Left forelimb (tissue), 1 donor: ENCODE measurements at places on chromosomes 11 and 22.

DNA sequence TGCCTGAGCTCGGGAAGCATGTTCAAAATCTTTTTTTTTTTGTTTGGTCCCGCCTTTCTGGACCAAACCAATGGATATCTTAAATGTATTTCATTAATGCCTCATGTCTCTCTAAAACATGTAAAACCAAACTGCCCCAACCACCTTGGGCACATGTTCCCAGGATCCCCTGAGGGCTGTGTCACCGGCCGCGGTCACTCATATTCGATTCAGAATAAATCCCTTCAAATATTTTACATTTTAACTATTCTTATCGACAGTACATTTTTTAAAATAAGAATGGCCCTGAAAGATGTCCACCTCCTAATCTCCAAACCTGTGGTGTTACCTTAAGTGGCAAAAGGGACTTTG, 2.1 kb downstream of the RNH1 start:
- no peak for DNase-seq

DNA sequence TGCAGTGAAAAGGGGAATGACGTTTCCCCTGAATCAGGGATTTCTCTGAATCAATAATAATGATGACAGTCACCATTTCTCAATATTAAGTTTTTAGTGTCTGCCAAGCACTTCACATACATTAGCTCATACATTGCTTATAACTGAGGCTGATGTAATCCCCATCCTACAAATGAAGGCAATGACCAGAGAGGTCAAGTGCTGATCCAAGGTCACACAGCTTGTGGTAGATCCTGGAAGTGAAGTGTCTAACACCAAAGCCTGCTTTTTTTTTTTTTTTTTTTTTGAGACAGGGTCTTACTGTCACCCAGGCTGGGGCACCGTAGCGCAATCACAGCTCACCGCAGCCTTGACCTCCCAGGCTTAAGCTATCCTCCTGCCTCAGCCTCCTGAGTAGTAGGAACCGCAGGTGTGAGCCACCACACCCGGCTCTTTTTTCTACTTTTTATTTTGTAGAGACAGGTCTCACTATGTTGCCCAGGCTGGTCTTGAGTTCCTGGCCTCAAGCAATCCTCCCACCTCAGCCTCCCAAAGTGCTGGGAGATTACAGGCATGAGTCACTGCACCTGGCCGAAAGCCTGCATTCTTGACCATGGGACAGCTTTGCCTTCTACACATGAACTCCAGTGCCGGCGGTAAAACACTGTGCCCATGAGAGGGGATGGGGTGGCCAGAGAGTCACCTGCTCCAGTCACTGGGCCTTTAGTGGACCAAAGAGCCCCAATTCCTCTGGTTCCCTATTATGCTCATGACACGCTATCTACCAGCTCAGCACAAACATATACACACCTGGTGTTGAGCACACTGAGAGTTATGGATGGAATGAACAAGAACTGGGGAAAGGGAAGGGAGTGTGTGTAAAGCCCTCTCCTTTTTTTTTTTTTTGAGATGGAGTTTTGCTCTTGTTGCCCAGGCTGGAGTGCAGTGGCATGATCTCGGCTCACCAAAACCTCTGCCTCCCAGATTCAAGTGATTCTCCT, 17.4 kb downstream of the ARHGAP1 start:
- DNase-seq, result no peak

DNA sequence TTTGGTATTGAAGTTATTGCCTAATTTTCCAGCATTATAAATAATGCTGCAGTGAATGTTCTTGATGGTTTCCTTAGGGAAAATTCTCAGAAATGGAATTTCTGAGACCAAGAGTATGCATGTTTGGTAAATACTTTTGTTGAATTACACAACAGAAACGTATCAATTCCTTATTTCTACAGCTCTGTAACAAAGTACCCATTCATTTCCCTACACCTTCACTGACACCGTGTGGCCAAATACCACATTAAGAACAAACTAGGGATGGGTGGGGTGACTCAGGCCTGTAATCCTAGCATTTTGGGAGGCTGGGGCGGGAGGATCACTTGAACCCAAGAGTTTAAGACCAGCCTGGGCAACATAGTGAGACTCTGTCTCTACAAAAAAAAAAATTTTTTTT, 21.8 kb downstream of the MCAM start:
- DNase-seq, result no peak

DNA sequence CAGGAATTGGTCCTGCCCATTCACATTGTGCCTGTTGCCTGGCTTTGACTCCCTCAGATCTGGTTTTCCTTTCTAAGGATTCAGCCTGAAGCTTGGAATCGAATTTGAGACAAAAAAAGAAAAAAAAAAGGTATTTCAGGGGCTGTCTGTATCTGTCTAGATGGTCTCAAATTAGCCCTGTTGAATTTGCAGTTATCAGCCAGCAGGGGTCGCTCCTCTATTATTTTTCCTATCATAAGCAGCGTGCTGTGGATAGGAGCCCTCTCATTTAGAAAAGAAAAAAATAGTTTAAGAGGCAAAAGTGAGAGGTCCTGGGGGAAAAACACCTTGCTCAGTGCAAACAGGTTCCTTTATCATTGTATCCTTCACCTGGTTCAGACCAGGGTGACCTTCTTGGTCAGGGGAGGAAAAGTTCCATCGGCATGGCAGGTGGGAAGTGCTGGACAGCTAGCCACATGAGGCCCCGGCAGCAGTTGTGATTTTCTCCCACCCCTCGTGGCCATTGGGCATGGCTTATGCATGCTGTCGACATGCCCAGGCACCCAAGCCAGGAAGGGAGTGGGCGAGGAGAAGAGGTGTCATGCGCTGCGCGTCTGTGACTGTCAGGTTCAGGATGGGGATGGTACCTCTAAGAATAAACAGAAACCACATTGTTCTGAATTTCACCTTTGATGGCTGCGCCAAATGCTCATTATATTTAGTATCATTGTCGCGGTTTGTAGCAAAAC, 13.1 kb downstream of the OR5AK2 start:
- DNase-seq, result no peak

GRCh38 chr11:128970598-128971190, 28.0 kb upstream of the TP53AIP1 start:
- DNase-seq, result no peak

GRCh38 chr11:94924171-94924572, 49.2 kb downstream of the CWC15 start:
- DNase-seq, result no peak

DNA sequence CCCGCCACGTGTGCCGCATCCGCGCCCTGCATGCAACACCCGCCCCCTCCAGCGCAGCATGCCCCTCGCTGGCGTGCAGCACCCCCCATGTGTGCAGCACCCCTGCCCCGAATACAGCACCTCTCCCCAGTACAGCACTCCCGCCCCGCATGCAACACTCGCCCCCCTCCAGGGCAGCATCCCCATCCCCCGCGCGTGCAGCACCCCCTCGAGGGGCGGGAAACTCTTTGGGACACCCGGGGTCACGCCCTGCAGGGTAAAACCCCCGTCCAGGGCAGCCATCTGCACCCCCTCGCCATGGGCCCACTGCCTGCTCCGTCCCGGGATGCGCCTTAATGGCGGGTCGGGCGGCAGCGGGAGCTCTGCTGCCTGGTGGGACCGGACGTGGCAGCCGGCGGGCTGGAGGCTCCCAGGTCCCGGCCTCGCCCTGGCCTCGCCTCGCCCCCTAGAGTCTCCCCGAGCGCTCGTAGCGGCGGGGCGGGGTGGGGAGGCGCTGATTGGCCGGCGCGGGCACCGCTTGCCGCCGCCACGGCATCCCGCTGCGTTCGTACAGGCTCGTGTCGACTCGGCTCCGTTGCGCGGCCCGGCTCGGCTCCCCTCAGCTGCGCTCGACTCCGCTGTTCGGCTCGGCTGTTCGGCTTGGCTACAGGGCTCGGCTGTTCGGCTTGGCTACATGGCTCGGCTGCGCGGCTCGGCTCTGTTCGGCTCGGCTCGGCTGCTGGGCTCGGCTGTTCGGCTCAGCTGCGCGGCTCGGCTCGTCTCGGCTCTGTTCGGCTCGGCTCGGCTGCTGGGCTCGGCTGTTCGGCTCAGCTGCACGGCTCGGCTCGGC, 417 bp upstream of the BRSK2 start:
- DNase-seq, result peak; percentile 97

GRCh38 chr22:27756212-27756660, 45.3 kb downstream of the MN1 start:
- DNase-seq, result no peak

- DNase-seq, result no peak
Observed at GRCh38 chr22:23722160-23722559, 28.8 kb downstream of the ZNF70 start.

DNA sequence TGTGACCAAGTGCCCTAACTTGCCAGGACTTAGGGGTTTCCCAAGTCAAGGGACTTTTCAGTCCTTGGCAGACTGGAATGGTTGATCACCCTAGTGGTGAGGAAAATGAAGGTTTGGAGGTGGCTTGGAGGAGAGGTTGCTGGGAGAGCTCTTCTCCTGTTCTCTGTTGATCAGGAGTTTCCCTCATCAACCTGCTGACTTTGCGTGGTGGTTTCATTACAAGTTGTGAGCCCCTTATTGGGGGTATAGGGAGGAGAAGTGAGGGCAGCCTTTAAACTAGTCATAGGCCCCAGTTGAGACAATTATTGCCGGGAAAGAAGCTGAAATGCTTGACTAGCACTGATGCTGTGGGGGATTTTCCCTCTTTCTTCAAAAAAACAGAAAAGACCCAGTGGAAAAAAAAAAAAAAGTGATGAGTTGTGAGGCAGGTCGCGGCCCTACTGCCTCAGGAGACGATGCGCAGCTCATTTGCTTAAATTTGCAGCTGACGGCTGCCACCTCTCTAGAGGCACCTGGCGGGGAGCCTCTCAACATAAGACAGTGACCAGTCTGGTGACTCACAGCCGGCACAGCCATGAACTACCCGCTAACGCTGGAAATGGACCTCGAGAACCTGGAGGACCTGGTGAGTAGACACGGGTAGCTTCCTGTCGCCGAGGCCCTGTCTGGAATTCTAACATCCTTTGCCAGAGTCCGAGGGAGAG, at the start of gene CXCR5:
Gene CXCR5, plus strand, starts transcription at position 525 of the 704 bp plus-strand sequence. Its CDS starts 50 bp downstream, at position 575.
- no peak for DNase-seq

DNA sequence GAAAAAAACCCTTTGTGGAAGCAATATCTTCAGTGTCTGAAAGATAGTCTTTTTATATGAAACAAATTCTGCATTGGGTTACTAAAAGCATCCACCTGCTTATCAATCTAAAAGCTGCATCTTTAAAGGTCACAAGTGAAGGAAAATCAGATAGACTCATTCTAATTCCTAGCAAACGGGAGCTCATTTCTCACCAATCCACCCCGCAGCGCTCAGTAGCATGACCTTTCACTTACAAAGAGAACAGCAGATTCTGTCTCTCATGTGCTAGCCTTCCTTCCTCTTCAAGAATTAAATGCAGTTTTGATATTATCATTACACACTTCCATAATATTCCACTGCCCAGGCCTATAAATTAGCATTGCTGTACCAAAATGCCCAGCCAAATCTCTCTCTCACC, 212.9 kb downstream of the CADM1 start:
- DNase-seq, result no peak

- DNase-seq, result peak; percentile 83
Observed at GRCh38 chr22:31944700-31945442, 536 bp downstream of the YWHAH start.

- DNase-seq, result no peak
Observed at GRCh38 chr22:26038365-26038764, 130.9 kb upstream of the SEZ6L start.

DNA sequence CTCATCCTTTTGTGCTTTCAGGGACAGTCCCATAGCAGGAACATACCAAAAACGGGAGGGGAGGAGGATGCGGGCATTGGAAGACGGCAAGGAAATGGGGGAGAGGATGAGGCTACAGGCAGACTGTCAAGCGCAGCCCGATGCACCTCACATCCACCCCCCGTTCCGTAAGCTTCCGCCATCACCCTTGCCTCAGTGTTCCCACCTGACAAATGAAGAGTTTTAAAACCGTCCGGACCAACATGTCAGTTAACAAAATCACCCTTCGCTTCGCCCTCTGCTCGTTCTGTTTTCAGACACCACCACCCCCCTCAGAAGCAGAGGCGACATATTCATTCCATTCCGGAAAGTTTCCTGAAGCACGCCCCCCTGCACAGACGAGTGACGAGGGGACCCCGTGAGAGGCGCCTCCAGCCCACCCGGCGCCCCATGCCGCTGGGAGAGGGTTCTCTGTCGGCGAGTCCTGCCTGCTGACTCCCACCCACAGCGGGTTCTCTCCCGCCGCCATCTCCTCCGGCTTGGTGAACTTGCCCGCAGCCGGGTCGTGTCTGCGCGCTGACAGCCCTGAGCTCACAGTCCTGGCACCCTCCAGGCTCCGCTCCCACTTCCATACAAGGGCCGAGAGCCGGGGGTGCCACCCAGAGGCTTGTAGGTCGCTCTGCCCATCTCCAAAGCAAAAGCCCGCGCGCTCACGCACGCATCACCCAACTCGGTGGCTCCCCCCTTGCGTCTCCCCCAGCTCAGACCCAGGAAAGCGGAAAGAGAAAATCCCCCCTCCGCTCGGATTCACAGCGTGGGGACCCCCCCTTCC, 1.5 kb downstream of the IGSF9B start:
- no peak for DNase-seq

GRCh38 chr11:112499153-112499880, 238.7 kb upstream of the PLET1 start:
- DNase-seq, result no peak

DNA sequence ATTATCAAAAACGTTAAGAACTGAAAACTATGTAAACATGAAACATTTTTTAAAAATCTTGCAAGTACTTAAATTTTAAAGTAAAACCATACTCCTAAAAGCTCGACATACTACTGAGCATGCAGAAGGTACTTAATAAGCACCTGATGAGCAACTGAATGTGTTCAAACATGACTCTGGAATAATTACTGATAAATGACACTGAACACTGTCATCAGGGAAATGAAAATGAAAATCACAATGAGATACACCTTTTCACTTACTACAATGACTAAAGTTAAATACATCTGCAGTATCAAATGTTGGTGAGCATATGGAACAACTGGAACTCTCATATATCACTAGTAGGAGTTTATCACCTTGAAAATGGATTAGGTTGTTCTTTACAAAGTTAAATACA, 65.2 kb downstream of the PICALM start:
- no peak for DNase-seq

DNA sequence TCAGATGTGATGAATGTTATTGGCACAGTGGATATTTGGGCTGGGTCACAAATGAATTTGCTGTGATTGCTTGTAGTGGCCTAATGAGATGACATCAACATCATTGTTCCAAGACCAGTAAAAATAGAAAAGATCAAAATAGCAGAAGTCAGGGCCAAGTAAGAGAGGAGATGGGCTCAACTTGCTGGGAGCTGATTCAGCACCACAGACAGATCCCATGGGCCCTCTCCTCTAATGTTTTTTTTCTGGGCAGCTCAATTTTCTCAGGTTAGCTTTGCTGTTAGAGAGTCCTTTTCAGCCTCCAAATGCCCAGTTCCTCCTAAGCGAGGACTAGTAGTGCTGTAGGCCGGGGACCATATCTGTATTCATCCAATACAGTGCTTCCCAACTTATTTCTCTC, 86.0 kb upstream of the IZUMO1R start:
- DNase-seq, result no peak

DNA sequence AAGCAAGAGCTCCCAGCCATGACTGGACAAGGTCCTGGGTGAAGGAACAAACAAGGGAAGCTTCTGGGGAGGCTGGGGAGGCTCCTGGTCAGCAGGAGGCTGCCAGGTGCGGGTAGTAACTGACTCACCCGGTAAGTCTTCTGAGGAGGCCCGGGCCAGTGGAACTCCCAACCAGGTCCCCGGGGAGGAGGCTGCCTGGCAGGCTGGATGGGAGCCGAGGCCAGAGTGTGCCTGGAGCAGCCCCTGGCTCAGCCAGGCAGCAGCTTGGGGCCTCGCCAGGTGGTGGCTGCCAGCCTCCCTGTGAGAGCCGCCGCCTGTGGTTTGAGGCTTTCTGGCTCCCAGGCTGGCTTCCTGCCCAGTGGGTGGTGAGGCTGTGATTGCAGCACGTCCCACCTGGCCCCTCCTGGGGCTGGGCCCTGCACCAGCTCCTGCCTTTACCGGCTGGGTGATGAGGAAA, 46.2 kb downstream of the IGF2 start:
- peak; percentile 65 for DNase-seq

- no peak for DNase-seq
Observed at GRCh38 chr22:46081036-46081830, 69.1 kb upstream of the PPARA start.
